Globus pallidus (tissue), 1 donor: ENCODE measurements at places on chromosomes 5 and 9.

- DNase-seq, result no peak
Measured at GRCh38 chr5:154570572-154571324, 92.7 kb upstream of the HAND1 start.

GRCh38 chr9:137150617-137151457 is 11.9 kb downstream of the GRIN1 start:
- DNase-seq, result no peak

GRCh38 chr5:115816226-115817081 is at the start of gene CDO1:
Gene CDO1 (minus strand): TSS chr5:115816659. CDS start chr5:115816397, 262 bp downstream.
- peak; percentile 64 for DNase-seq

GRCh38 chr9:84466580-84467285 is 126.2 kb upstream of the SLC28A3 start:
- no peak for DNase-seq

DNA sequence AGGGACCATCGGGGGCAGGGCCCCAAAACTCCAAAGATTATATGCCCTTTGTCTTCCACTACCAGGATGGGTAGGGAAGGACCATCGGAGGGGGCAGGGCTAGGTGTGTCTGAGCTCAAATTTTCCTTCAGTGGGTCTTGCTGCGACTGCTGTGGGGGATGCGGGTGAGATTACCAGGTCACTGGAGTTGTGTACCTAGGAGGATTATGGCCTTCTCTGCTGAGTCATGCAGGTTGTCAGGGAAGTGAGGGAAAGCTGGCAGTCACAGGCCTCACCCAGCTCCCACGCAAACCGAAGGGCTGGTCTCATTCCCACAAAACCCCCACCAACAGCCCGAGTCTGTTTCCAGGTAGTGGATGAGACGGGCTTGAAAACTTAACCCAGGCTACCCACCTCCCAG is 489.4 kb downstream of the ZNF608 start:
- no peak for DNase-seq

DNA sequence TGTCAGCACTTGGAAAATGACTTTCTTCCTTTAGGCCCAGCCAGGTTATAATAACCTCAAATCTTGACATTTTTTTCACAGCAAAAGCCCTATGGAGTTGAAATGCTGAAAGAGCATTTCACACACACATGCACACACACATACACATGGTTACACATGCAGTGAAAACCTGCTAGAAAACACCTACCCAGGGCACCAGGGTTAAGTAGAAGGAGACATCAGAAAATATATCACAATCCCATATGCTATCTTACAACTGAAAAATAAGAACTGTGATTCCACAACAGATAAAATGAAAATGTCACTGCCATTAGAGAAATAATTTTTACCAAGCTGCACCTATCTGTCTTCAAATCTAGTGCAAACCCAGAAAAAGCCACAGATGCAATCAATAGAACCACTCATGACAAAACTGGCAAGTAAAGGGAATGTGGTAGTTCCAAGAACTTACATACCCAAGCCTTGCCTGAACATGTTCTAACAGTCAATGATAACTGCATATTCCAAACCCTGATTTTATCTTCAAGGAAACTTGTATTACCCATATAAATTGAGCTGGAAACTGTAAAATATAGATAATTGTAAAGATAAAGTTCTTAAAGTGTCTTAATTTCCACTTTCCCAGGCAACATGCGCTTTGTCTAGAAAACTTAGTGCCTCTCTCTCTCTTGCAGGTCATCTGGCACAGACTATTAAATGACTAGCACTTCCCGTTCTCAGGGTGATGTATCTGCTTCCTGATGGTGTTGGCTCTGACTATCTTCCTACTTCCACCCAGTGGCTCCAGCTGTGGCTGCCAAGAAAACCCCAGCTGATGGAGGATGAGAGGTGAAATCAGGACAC is 250.2 kb upstream of the PTGER4 start:
- DNase-seq, result peak; percentile 20

DNA sequence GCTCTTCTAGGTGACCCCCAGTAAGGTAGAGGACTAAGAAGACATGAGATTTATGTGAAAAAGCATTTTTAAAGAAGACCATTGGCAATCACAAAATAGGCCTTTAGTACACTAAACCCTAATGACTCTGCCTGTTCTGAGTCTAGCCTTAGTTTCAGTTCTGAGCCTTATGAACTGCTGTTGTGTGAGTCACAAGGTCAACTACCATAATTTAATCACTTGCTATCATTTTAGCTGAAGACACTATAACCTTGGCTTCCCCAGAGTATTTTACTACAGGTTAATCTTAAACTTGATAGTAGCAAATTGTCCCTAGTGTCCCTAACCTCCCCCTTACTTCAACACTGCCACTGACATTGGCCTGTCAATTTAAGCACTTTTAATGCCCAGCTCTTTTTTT is 34.4 kb downstream of the APC start:
- DNase-seq, result no peak

GRCh38 chr5:7419367-7419766 is 23.4 kb downstream of the ADCY2 start:
- no peak for DNase-seq

DNA sequence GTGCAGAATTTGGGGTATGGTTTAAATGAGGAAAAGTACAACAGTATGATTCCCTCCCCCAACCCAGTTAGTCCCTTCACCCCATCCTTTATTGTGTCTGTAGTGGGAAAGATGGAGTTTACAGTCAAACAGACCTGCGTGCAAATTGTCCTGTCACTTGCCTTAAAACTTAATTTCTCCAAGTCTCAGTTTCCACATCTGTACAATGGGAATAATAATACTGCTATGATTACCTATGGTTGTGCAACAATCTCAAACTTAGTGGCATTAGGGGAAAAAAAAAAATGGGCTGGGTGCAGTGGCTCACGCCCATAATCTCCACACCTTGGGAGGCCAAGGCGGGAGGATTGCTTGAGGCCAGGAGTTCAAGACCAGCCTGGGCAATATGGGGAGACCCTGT is 35.8 kb upstream of the CTNNA1 start:
- DNase-seq, result no peak

GRCh38 chr9:16312962-16313546 is 557.4 kb downstream of the BNC2 start:
- no peak for DNase-seq

DNA sequence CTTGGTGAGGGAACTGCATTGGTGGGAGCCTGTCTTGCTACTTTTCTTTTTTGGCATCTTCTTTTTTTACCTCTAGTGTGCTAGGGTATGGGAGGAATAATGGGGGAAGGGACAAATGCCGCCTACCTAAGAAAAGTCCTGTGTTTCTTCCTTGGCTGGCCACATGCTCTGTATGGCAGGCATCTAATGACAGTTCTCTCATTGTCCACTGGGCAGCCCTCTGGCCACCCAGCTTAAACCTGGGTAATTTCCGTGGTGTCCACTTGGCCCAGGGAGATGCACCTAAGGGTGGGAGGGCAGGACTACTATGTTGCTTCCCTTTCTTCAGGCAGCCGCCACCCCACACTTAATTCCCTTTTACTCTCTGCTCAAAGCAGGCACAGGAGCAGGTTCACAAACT is 173.1 kb downstream of the YTHDC2 start:
- no peak for DNase-seq

GRCh38 chr5:155475318-155475717 is 461.8 kb downstream of the KIF4B start:
- no peak for DNase-seq

DNA sequence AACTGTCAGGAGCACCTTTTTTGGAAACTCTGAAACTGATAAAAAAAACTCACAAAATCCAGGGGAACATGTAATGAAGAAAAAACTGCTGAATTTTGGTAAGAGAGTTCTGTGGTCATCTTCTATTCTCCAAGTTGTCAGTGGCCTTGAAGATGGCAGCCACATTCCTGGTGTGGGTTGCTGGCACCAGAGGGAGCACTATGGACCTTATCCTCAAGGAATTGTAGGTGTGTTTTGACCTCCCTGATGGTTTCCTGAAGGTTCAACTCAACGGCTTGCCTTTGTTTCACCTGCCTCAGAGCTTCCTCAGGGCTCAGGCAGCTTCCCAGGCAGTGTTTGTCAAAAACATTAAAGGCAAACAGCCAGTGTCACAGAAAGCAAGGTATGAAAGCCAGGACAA is 2.2 kb upstream of the SLC38A9 start:
- no peak for DNase-seq

DNA sequence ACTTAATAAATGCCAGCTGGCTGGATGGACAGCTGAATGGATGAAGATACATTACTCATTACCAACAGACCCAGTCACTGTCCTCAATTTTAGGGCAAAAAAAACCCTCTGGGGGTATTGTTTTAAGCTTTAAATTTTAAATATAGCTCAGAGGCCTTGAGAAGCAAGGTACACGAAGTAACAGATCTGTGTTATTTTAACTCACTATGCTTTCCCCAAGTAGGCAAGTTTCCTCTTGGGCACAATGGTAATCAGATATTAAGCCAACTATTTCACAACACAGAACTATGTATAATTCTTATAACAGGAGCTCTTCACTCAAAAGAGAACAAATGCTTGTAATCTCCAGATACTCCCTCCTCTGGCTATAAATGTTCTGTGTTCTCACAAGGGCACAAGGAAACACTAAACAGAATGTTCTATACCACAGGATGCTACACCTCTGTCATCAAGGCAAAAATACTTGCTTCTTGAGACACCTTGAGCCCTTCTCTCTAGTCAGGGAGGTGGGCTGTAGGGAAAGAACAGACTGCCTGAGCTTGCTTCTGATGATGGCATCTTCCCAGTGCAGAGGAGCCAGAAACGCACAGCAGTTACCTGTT is 443.8 kb downstream of the SPOCK1 start:
- no peak for DNase-seq

GRCh38 chr5:174596429-174596828 is 128.0 kb upstream of the MSX2 start:
- DNase-seq, result no peak

- no peak for DNase-seq
Measured at GRCh38 chr5:79963261-79964061, 27.6 kb downstream of the MTX3 start.

- DNase-seq, result no peak
Measured at GRCh38 chr9:4862506-4863250, 69.9 kb downstream of the RCL1 start.
